ENCODE measurements at places on chromosomes 16 and 17. TPM values are rescaled to one million over a fixed set of nuclear protein-coding genes. Genes with fewer than 3 reads are reported as not detected.

- DNase-seq: no peak
Observed at GRCh38 chr16:50736448-50736847, 5.4 kb upstream of the CYLD start.

DNA sequence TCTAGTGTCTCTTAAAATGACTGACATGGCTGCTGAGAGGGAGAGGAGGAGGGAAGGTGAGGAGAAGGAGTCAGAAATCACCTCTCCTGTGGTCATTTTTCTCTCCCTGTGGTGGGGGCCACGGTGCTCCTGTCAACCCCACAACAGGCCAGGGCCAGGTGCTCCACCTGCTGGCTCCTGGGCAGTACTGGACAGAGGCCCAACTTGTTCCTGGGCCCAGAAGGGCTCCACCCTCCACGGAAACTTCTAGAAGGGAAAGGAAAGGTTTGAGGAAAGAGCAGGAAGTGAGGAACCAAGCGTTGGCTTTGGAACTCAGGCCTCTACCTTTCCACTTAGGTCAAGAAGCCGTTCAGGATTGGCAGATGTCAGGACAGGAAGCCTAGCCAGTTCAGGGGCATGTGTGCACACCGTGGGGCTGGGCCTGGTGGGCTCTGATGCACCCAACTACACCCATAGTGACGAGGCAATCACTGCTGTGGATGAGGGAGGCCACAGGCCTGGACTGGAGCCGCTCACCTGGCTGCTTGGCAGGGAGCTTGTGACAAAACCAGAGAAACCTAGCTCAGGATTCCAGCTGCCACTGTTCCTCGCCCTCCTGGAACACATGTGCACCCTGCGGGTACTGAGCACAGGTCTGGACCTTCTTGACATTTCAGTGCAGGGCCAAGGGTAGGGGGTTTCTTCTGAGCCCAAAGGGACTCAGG is 36.1 kb downstream of the WNT3 start:
- DNase-seq: no peak

GRCh38 chr16:24138024-24138423 is 118.1 kb upstream of the CACNG3 start:
- no peak for DNase-seq

- no peak for DNase-seq
Observed at GRCh38 chr16:56617212-56618085, 8.1 kb upstream of the MT1E start.

GRCh38 chr17:72539981-72540897 is 419.4 kb downstream of the SOX9 start:
- DNase-seq: no peak

DNA sequence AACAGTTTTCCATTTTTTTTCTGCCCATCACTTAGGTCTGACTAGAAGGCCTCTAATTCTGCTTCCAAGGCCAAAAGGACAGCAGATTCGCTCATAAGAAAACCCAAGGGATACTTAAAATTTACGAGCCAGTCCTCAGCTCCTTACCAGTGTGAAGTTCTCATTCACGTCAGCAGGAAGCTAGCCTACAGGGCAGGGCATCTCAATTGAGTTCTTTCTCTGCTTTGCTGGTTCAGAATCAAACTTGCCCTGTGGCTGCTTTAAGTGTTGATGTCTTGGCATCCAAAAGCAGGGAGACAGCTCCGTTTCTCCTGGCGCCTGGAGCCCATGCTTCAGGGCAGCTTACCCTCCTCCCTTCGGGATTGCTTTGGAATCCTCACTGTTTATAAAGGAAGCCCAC is 136.0 kb downstream of the ANKFN1 start:
- no peak for DNase-seq

DNA sequence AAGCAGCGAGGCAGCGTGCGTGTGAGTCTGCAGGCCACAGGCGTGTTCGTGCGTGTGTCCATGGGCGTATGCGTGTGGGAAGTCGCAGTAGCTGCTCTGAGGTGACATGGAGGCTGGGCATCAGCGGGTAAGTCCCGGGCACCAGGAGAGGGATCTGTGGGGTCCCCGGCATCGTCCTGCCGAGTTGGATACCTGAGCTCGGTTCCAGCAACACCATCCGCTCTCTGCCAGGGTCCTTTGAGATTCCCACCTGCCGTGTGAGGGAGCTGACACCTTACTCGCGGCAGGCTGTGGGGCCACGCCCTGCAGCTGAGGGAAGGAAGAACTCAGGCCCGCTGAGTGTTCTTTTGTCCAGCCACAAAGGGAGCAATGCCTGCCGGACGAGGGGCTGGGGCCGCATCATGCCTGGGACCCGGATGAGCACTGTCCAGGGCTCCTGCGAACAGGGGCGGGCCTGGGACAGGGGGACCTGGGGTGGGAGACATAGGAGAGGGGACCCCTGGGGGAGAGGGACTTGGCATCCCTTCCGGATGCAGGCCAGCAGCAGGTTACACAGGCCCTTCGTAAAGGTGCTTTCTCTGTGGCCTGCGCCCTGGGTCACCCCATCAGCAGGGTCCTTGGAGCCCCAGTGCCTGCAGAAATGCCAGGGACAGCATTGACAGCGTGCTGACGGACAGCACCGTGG is 5.0 kb upstream of the SNAI3 start:
- no peak for DNase-seq

DNA sequence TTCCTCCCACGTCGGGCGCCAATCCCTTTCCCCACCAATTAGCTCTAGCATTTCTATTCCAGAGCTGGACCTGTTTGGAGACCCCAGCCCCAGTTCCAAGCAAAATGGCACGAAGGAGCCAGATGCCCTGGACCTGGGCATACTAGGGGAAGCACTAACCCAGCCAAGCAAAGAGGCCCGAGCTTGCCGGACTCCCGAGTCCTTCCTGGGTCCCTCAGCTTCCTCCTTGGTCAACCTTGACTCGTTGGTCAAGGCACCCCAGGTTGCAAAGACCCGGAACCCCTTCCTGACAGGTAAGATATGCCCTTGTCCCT is 5.6 kb upstream of the SPATA20 start:
- DNase-seq: no peak

- no peak for DNase-seq
Observed at GRCh38 chr16:2511128-2511800, 2.5 kb upstream of the ATP6V0C start.

DNA sequence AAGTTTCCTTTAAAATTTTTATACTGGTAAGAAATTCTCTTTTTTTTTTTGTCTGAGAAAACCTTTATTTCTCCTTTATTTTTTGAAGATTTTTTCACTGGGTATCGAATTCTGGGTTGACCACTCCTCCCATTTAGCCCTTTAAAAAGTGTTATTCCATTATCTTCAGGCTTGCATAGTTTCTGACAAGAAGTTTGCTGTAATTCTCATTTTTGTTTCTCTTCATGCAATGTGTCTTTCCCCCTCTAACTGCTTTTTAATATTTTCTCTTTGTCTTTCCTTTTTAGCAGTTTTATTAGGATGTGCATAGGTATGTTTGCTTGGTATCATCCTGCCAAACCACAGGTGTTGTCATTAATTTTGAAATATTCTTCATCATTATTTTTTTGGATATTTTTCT is 67.7 kb upstream of the GOT2 start:
- DNase-seq: no peak

- DNase-seq: no peak
Observed at GRCh38 chr17:33370401-33370800, 77.3 kb upstream of the ASIC2 start.

DNA sequence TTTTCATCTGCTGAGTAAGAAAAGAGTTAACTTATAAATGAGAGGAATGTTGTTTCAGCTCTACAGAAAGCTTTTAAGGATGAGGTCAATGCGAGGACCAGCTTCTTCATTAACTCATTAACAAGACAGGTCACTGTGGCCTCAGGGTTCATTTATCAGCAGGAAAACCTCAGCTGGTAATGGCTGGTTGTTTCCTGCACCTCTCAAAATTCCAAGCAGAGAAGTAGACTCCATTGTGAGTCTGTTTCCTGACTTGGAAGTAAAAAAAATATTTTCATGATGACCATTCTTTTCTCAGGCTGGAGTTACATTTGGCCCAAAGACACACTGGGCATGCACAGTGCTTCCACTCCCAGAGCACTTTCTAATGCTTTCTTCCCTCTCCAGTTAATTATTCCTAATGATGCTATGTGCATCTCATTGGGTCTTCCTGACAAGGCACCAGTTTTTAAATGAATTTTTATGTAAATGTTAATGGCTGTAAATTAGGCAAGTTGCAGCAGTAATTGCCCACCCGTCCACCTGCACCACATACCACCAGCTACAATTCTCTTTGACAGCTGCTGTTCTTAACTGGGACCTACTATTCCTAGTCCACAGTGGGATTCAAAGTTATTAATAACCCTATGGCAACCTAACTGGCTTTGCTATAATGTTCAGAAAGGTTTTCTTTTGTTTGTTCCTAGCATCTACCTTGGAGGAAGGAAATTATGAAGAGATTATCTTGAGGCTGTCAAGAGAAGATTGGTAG is 89.5 kb upstream of the BCAR1 start:
- no peak for DNase-seq

Gene CMTM1
- total RNA-seq: 7.1 TPM

Gene BCL6B
- 0.18 TPM for total RNA-seq

Gene KRT20
- 0.13 TPM for total RNA-seq

Gene KRTAP1-5
- total RNA-seq: not detected

All from Panc1 (cell line).